ENCODE measurements at places on chromosomes 1 and 21.

GRCh38 chr1:112718691-112719418 is 3.7 kb upstream of the PPM1J start:
- DNase-seq, result peak; percentile 77

DNA sequence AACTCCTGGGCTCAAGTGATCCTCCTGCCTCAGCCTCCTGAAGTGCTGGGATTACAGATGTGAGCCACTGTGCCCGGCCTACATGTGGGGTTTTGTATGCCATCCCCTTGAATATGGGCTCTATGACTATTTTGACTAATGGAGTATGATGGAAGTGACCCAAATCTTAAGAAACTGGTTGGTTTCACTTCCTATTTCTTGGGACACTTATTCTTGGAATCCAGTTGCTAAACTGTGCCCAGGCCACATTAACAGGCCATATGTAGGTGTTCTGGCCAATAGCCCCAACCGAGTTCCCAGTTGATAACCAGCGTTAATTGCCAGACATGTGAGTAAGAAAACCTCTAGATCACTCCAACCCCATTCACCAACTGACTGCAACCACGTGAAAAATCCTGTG is 36.3 kb upstream of the CLIC4 start:
- DNase-seq, result no peak

DNA sequence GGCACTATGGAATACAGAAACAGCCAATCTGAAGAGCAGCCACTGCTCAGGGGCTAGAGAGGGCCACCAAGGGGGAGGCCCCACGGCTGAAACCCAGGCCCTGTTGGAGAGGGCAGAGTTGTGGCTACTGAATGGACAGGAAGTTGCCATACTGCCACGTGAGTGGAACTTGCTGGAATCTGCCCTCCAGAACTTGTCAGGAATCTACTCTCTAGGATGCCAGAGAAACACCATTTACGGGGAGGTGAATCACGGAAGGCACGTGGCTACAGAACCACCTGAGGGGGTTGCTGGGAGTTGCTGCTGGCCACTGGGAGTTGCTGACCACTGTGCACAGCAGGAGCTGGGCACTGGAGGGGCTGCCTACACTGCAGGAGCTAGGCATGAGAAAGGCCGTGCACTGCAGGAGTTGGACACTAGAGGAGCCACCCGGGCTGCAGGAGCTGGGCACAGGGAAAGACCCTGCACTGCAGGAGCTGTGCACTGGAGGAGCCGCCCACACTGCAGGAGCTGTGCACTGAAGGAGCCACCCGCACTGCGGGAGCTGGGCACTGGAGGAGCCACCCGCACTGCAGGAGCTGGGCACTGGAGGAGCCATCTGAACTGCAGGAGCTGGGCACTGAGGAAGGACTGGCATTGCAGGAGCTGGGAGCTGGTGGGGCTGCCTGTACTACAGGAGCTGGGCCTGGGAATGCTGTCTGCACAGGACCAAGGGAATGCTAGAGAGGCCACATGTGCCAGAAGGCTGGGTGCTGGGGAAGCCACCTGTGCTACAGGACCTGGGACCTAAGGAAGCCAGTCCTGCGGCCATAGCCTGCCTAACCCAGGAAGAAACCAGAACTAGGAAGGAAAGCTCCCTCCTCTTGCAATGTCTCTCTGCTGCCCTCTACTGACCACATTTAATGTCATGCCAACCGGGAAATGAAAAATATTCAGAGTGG is 343.4 kb downstream of the MATN1 start:
- DNase-seq, result peak; percentile 24

GRCh38 chr1:109080441-109081082 is 4.8 kb upstream of the TAF13 start:
- no peak for DNase-seq

DNA sequence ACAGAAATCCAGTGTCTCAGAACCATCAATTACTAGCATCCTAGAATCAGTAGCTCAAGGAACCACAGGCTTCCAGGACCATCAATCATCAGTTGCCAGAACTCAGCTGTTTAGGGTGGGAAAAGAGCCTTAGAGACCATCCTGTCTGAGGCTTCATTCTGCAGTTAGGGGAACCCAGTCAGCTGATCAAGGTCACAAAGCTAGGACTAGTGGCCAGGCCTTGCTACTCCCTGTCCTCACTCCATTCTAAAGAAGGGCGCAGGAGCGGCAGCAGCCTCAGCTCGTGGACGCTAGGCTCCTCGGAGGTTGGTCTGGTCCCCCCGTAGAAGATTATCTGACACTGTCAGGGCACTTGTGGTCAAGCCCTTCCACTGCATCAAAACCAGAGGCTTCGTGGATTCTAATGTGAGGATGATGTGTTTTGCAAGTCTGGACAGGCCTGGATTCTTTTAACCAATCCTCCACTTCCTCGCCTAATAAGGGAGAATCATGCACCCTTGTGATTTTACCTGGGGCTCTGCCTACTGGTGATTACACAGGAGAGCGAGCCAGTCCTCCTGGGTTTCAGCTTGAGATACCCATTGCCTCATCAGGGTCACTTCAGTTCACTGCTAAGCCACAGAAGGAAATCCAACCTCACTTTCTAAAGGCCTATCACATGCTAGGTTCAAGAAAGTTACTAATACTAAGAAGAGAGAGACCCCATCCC is 41.7 kb upstream of the IFFO2 start:
- DNase-seq, result no peak

- no peak for DNase-seq
Measured at GRCh38 chr1:93992190-93992589, 83.0 kb upstream of the GCLM start.

DNA sequence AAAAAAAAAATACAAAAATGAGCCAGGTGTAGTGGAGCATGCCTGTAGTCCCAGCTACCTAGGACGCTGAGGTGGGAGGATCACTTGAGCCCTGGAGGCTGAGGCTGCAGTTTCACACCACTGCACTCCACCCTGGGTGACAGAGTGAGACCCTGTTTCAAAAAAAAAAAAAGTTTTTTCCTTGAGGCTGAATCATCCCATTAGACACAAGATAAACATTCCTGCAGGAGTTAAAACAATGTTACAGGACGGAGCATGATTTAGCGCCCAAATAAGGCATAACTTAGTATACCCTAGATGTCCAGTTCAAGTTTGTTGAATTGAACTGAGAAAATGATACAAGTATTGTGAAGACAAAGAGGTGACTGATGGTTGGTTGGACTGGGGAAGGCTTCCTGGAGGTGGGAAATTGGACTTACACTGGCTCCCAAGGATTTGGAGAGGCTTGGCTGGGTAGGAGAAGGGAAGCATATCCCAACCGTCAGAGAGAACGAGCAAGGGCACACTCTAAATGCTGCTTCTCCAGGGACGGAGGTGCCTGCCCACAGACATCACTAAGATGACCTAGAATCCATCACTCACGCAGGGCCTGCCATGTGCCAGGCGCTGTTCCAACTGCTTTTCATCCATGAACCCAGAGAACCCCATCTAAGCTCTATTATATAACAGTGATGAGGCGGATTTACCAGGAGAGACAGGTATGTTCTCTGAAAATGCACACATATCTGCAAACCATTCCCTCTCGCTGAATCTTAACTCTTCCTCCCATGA is 610.6 kb downstream of the KIF26B start:
- no peak for DNase-seq

- no peak for DNase-seq
Measured at GRCh38 chr1:108080448-108080847, 115.5 kb upstream of the VAV3 start.

- no peak for DNase-seq
Measured at GRCh38 chr1:19014765-19015164, 58.3 kb upstream of the IFFO2 start.

DNA sequence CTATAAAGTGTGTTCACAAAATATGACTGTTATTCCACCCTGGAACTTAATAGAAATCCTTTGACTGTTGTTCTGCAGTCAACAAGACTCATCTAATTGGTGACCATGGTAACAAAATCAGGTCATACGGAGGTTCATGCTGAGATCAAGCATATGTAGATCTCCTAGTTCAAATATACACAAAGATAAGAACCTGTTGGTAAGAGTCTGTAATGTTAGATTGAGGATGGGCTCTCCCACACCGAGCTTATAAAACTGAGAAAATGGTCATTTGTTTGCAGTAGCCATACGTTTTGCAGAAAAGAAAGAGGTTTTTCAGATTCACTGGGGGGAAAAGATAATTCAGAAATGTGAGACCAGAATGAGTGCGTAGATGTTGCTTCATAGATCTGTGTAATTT is 468.1 kb downstream of the RPS6KC1 start:
- DNase-seq, result no peak

DNA sequence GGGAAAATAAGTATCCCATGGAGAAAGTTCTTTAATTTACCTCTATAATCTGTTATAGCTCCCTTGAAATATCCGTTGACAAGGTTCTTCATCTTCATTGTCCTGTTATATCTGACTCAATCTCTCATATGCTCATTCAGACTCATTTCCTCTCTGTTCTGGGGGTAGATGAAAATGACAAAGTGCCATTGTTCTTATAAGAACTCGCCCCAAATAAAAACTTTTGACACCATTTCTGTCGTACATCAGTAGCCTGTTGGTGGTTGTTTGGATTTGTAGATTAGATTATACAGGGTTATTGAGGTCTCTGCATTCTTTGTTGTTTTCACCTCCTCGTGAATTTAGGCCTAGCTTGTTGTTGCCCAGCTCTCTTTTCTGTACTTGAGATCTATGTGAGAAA is 55.2 kb upstream of the IPO9 start:
- no peak for DNase-seq

DNA sequence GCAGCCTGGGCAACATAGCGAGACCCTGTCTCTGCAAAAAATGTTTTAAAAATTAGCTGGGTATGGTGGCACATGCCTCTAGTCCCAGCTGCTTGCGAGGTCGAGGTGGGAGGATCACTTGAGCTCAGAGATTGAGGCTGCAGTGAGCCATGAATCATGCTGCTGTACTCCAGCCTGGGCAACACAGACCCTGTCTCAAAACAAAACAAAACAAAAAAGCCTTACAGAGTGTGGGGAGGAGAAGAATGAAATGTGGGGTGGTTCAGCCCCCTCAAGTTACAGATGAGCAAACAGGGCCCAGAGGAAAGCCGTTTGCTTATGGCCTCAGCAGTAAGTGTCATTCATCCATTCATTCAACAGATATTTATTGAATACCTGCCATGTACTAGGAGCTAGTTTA is 40.7 kb downstream of the RPS6KA1 start:
- DNase-seq, result no peak

DNA sequence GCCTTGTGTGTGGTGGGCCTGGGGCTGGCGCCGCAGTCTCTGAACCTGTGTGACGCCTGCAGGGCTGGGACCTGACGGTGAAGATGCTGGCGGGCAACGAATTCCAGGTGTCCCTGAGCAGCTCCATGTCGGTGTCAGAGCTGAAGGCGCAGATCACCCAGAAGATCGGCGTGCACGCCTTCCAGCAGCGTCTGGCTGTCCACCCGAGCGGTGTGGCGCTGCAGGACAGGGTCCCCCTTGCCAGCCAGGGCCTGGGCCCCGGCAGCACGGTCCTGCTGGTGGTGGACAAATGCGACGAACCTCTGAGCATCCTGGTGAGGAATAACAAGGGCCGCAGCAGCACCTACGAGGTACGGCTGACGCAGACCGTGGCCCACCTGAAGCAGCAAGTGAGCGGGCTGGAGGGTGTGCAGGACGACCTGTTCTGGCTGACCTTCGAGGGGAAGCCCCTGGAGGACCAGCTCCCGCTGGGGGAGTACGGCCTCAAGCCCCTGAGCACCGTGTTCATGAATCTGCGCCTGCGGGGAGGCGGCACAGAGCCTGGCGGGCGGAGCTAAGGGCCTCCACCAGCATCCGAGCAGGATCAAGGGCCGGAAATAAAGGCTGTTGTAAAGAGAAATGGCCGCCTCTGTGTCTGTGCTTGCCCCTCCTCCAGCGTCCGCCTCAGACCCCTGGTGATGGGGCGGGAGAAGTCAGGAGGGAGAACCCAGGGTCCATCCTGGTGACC is 788 bp downstream of the ISG15 start:
- DNase-seq, result peak; percentile 48

- DNase-seq, result no peak
Measured at GRCh38 chr1:36149973-36150295, 648 bp upstream of the TRAPPC3 start.

DNA sequence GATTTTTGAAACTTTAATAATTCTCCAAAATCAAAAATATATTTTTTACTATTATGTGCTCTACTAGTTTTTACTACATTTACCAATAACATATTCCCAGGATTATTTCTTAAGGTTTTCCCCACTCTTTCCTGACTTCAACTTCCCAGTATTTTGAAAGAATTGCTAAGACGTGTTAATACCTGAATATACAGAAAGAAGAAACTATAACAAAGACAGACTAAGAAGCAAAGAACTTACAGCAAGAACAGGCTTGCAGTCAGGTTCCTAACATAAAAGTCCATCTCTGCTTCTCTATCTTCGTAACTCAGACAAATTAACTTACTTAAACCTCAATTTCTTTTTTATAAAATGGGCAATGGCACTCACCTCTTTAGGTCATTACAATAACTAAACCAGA is 63.2 kb downstream of the SRSF11 start:
- no peak for DNase-seq

DNA sequence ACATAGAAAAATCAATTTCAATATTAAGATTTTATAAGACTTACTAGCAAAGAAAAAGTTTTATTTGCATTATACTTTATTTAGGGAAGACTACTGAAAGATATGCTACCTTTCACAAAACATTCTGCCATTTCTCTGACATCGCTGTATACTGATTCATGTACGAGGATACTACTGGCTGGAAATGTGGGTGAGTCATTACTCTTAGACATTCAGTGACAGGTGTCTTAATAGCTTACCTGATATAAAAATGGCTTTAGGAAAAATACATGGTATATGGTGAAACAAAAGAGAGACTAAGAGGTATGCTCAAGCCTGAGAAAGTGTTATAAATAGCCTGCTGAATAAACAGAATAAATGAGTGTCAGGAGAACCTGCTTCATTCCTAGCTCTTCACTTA is 73.0 kb upstream of the EXO1 start:
- no peak for DNase-seq

DNA sequence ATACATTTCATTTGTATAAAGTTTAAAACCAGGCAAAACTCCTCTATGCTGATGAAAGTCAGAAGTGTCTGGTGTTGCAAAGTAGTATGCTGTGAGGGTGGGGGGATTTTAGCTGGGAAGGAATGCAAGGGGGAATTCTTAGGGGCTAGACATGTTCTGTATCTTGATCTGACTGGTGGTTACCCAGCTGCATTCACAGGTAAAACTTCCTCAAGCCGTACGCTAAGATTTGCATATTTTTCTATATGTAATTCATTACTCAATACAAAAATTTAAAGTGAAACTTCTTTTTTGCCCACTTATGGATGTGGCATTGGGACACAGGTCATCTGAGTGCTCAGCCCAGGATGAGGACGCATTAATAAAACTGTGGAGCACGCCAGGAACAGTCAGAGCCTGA is 323.3 kb downstream of the PAPPA2 start:
- DNase-seq, result no peak

DNA sequence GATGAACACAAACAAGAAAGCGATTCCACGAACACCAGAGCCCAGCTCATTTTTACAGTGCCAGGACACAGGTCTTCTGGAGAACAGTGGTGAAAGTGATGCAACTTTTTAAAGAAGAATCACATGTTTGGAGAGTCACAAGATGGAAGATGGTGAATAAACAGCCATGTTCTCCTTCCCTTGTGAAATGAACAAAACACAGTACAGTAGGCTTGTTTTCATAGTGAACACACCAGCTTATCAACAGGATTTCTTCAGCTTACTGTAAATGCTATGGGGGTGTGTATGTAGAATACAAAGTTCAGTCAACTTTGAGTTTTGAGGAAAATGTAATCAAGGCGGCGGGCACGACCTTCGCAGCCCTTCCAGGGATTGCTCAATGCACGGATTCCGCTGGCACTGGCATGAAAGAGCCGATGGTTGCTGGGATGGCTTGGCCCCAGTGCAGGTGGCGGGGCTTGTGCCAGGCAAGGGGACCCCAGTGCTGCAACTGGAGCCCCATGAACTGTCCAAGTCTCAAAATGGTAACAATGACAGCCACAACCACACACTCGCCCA is 9.7 kb downstream of the TMPRSS3 start:
- no peak for DNase-seq
